ENCODE measurements at places on chromosomes 7 and 10. TPM values are rescaled to one million over a fixed set of nuclear protein-coding genes. Genes with fewer than 3 reads are reported as not detected.

C10orf67 gene
- not detected for total RNA-seq

ACTR3C gene
- 2.0 TPM for total RNA-seq

NUTM2A gene
- total RNA-seq: 0.59 TPM

PHKG1 gene
- total RNA-seq: 1.1 TPM

MAGI2 gene
- total RNA-seq: 0.22 TPM
